Activated CD4-positive, alpha-beta T cell treated with anti-CD3 and anti-CD28 coated beads, Interleukin-2, Interleukin-6, amounts not matched to agents 100 ng/mL and 50 ng/mL, durations not matched to agents 16 hours and 8 hours (primary cell): ENCODE measurements at places on chromosomes 4 and X.

DNA sequence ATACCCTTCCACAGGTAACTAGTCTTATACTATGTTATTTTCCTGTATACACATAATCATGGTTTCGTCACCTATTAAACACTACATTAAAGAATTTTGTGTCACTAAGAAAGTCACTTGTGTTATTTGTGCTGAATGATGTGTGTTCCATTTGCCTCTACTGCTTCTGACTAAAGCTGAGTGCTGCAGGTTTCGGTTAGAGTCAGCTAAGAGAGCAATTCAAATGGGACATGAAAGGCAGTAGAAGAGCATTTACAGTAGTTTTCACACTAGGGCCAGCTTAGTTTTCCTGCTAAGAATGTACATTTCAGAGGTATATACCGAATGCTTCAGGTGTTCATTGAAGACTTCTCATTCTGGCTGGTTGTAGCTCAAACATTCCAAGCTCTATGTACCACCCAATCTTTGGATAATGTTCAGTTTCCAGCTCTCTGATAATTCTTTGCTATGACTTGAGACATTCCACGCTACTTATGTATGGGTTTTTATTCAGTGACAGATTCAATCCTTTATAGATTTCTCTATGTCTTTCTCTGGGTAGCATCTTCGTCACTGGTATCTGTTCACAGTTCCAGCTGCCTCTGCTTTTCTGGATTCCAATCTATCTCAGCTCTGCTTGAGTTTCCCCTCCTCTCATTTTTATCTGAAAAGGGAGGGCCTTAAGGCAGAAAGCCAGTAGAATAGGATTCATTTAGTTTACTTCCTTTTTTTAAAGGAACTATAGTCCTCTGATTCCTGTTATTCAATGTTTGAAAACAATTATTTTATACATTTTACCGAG, 164.4 kb downstream of the CXXC4 start:
- DNase-seq, result no peak

- DNase-seq, result no peak
Measured at GRCh38 chr4:108560616-108561015, 59.8 kb upstream of the RPL34 start.

DNA sequence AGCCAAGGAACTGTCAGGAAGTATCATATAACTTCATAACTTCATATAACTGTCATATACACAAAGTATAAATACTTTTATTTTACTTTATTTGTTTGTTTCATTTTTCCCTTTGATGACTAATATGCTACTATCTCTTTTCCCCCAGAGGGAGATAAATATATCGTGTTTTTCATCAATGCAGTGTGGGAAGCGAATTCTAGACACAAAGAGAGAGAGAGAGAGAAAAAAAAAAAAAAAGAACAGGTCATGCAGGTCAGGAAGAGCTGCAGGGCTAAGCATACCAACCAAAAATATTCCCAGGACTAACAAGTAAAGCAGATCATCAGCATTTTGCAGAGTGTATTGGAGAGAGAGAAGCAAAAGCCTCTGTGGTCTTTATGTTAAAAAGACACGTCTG, 1849.2 kb downstream of the STIM2 start:
- DNase-seq, result no peak

DNA sequence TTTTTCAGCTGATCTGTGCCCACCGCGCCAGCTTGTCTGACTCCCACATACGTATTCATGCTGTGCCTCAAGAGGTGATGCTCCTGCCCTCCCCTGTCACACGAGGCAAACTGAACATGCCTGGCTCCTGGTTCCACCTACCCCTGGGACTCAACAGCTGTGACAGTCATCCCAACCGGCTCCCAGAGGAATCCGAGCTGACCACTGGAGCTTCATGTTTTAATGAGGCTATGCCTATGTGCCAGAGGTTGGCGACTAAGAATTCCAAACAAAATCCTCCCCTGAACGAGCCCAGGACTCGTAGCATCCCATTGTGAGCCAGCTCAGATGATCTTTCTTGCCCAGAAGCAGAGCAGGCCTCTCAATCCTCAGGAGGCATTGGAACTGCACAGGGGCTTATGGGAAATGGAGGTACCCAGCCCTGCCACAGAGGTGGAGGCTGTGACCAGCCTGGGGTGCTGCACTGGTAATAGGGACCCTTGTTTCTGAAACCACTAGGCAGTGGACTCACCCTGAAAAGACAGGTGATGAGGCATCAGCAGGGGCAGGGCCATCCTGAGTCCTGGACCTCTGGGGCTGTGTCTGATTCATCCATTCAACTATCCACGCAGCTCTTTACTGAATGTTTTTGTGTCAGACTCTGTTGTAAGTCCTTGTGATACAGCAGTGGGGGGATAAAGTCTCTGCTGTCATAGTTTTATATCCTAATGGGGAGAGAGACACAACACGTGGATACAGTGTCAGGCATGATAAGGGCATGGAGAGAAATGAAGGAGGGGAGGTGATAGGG, 325.0 kb downstream of the EVC2 start:
- DNase-seq, result no peak

GRCh38 chr4:168751263-168752225, 254.7 kb downstream of the PALLD start:
- no peak for DNase-seq

DNA sequence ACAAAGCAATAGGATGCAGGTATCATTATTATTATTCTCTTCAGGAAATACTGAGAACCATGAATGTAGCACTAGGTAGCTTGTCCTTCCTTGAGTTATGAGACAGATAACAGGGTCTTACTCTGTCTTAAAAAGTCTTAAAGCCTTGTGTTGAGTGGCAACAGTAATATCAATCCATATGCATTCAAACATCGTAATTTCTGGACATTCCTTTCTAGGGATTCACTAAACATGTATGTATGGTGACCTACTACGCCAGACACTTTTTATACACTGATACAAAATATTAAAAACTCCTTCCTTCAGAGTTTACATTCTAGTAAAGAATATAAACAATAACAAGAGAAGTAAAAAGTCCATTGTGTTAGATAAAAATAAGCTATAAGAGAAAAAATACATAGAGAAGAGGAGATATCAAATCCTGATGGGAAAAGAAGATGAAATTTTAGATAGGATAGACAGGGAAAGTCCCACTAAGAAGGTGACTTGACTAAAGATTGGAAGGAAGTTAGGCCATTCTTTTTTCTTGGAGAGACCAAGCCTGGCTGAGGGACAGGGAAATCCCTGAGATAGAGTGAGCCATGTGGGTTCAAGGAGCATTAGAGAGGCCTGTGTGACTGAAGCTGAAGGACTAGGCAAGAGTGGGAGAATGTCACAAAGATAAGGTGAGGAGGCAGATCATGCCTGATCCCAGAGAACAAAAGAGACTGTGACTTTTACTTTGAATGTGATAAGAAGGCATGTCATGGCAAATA, 5.0 kb upstream of the DDX60L start:
- DNase-seq, result no peak

- no peak for DNase-seq
Measured at GRCh38 chr4:76762137-76763130, 135.5 kb downstream of the SOWAHB start.

DNA sequence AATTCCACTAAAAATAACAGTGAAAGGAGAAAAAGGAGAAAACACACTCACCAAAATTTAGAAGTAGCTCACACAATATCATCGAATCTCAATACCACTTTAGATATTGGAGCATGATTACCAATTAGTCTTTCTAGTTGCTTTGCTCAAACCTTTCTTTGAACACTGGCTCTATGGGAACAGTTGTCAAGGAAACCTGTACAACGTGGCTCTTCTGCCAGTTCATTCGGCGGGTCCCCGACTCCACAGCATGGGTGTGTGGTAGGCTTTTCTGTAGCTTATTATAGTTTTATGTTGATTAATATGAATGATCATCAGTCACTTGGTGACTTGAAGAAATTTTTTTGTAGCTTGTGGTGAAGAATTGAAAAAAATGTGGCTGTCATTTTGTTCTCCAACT, 50.2 kb upstream of the TMEM150C start:
- DNase-seq, result no peak

- DNase-seq, result no peak
Measured at GRCh38 chr4:42425146-42426065, 28.1 kb downstream of the SHISA3 start.

DNA sequence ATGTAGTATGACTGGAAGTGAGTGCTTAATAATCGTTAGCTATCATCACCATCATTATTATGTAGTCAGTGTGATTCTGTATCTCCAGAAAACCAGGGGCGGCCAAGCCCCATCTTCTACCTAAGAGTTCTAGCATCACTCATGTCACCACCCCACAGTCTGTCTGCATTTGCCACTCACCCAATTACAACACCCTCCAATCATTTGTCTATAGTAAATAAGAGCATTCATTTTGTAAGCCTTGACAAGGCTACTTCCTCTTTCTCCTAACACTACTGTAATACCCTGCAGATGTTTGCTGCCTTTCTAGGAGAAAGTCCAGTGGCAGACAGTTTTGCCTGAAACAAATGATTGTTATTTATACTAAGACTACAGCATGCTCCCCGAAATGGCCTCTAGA, 15.8 kb upstream of the IL21 start:
- peak; percentile 35 for DNase-seq

GRCh38 chr4:54276641-54277430, 47.7 kb downstream of the PDGFRA start:
- DNase-seq, result peak; percentile 50

DNA sequence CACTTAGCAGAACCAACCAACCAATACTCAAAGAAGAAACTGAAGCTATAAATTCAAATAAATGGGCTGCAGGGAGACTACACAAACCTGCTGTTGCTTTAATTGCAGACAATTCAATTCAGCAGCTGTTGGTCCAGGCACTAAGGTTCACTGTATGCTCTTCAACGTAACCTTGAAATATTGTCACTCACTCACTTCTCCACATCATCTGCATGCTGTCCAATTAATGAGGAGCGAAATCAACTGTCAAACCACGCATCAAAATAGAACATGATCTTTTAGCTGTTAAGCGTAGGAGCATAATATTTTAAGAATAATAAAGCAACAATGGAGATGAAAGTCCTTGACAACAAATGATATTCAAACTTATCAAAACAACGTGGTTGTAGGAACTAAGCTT, 17.0 kb downstream of the ENOX2 start:
- no peak for DNase-seq

GRCh38 chrX:99909946-99910345, 500.1 kb downstream of the PCDH19 start:
- no peak for DNase-seq

- peak; percentile 60 for DNase-seq
Measured at GRCh38 chr4:77052352-77052751, 23.4 kb downstream of the CCNI start.

- no peak for DNase-seq
Measured at GRCh38 chr4:54657551-54658251, at the start of gene KIT. Gene KIT, plus strand, starts transcription at chr4:54657957. Its CDS starts 58 bp downstream, at chr4:54658015.

DNA sequence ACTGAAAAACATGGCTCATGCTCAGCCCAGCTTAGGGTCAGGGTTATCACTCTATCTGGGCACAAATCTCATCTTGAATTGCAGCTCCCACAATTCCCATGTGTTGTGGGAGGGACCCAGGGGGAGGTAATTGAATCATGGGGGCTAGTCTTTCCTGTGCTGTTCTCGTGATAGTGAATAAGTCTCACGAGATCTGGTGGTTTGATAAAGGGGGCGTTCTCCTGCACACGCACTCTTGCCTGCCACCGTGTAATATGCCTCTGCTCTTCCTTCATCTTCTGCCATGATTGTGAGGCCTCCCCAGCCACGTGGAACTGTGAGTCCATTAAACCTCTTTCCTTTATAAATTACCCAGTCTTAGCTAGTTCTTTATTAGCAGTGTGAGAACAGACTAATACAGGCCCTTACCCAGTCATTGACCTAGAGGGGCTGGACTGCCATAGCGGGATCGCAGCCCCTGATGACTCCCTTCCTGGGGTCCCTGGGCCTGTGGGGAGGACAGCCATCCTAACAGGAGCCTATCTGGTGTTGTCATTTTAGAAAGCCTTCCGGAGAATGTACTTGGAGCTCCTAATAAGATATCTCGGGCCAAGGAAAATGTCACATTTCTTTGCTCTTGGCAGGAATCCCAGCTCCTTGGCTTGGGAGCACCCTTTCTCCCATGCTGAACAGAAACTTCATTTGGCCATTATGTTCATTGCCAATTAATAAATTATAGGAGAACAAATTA, 112.6 kb downstream of the PHKA2 start:
- DNase-seq, result no peak

DNA sequence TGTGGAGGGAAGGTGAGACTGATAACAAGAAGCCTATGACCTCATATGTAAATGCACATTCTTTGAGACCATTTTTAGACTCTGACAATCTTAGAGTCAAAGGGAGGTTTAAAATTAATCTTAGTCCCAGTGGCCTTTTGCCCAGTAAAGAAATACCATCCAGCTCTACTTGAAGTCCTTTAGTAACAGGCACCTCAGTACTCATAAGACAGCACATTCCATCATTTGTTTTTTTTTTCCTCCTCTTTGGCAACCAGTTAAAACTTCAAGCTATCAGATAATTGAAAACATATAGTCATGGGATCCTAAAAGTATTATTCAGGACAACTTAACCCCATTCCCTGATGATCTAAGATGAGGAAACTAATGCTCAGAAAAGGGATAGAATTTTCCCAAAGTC, 4.6 kb downstream of the EDA2R start:
- no peak for DNase-seq

DNA sequence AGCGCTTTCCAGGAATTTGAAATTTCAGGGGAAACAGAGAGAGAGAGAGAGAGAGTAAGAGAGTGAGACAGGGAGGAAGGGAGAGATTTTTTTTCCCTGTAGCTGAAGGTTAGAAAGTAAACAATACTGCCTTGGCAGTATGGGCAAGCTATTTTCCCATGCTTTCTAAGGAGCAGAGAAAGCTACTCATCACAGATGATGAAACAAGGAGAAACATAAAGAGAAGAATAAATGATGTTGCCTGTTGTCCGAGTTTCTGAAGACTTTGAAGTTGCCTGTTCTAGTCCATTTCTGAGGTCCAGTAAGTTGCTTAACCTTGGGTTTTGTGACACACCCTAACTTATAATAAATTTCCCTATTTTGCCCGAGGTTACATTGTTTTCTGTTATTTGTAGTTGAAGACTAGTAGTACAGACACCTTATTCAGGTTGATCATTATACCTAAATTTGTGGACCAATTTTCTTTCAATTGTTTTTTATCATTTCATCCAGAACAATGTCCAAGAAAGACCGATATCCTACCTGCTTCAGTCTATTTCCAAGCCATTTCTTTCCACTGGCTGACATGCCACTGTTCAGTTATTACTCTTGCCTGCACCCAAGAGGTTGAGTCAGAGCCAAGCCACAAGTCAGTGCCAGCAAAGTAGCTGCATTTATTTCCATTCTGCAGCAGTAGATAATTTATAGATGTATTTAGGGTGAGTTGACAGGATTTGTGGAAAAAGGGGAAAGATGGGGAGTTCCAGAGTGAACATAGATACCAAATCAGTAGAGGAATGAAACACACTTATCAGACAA, 49.7 kb upstream of the SLC16A2 start:
- no peak for DNase-seq

GRCh38 chr4:114780205-114780604, 181.6 kb downstream of the UGT8 start:
- DNase-seq, result no peak

GRCh38 chr4:68368691-68369131, 18.8 kb upstream of the YTHDC1 start:
- DNase-seq, result no peak
